Stimulated activated CD4-positive, alpha-beta T cell treated with anti-CD3 and anti-CD28 coated beads, Interleukin-1b, Interleukin-23, amount 100 ng/mL, for 1 hour (primary cell): ENCODE measurements at places on chromosomes 12 and 14.

GRCh38 chr12:116524964-116525379 is 34.2 kb upstream of the MAP1LC3B2 start:
- no peak for DNase-seq

DNA sequence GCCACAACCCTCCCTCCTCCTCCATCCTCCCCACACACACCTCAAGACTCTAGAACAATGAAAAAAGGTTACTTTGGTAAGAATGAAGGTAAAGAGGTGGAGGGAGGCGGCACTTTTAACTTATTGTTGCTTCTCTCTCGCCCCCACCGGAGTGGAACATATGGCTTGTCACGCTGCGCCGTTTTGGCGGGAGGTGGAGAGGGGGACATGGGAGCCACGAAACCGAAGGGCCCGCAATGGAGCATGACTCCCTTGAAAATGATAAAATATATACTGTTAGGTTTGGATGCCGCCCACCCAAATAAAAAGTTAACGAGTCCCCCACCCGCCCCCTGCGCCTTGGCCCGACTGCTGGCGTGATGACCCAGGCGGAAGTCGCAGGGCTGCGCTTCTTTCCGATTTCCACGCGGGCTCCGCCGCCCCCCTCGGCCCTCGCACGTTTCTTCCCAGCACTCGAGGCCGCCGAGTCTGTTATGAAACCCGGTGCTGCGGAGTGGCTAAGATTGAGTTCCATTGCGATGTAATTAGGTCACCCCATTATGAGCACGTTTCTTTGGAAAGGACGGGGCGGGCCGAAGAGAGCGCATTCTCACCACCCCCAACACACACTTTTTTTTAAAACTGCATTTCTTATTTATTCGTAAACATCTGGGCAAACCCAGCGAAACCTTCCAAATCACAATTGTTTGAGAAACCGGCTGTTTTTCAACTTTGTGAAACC is 1.4 kb upstream of the ZFP36L1 start:
- peak; percentile 59 for DNase-seq

GRCh38 chr12:15474766-15475165 is 152.5 kb downstream of the PTPRO start:
- no peak for DNase-seq

DNA sequence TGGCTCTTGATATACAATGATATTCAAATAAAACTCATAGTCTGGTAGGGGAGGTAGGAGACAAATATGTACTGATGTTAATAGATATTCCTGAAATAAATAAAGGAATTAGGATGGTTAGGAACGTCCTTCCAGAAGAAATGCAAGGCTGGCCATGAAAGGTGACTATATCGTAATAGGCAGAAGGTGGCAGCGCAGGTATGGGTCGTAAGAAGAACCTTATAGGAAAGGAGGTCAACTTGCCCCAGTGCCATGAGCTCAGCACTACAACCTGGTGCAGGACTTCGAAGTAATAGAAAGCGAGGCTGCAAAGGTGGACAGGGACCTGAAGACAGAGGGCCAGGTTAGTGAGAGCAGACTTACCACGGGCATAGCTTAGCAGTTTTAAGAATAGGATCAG is 55.3 kb upstream of the FGD4 start:
- no peak for DNase-seq

- no peak for DNase-seq
Observed at GRCh38 chr14:101830271-101830670, 68.8 kb downstream of the PPP2R5C start.

DNA sequence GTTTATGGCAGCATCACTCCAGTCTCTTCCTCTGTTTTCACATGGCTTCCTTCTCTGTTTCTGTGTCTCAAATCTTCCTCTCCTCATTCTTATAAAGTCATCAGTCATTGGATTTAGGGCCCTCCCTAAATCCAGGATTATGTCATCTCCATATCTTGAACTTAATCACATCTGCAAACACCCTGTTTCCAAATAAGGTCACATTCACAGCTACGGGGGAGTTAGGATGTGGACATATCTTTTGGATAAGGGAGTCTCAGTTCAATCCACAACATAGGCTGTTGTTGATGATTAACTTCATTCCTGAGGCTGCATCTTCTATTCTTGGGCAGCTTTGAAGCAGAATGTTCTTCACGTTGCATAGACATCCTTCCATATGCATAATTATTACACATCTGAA is 40.3 kb upstream of the NTF3 start:
- no peak for DNase-seq

GRCh38 chr12:90888316-90888715 is 66.7 kb downstream of the CCER1 start:
- no peak for DNase-seq

DNA sequence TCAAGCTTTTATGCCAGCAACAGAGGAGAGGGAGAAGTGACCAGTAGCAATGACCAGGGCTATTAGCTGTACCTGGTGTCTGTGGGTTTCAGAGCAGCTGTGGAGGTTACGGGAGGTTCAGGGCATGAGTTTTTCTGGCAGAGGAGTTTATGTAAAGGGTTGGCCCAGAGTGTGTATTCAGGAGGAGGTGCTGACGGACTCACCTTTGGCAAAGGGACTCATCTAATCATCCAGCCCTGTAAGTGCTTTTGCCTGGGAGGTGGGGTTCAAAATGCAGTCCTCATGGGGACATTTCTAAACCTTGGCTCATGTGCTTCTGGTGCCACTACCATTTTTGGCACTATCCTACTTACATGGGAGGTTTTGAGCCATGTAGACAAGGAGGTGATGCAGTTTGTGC is 95.3 kb downstream of the DAD1 start:
- no peak for DNase-seq

- DNase-seq, result no peak
Observed at GRCh38 chr14:93936245-93936644, 9.1 kb downstream of the FAM181A start.

- no peak for DNase-seq
Observed at GRCh38 chr14:84107835-84108343, 1422.1 kb upstream of the FLRT2 start.

GRCh38 chr14:95192311-95192710 is 35.0 kb upstream of the DICER1 start:
- no peak for DNase-seq

GRCh38 chr12:113293100-113293499 is 41.8 kb downstream of the SLC8B1 start:
- DNase-seq, result no peak

DNA sequence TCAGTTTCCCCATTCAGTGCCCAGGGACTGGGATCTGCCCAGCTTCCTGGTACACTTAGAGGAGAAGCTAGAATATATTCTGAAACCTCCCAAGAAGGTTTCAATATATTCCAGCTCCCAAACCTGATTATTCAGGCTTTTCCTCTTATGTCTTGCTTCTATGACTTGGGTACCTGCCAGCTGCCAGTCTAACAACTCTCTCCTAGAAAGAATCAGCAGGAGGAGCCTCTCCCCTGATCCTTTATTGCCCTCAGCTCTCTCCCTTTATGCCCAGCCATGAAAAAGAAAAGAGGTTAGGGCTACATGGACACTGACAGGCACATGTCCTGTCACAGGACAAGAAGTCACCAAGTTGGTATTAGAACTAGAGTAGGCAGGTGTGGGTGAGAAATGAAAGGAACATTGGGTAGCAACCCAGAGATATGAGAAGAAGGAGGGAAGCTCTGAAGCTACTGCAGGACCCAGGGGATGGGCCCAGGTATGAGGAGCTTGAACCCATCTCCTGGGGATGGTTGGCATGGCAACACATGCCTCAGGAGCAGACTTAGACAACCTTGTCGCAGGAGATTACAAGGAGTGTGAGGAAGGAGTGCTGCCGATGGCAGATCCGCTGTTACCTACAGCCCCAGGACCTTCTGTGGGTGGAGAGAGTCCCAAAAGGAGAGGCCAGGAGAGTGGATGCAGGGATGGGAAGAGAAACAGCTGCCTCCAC is 2.0 kb upstream of the CACNB3 start:
- DNase-seq, result no peak

- no peak for DNase-seq
Observed at GRCh38 chr14:52106840-52107239, 38.0 kb upstream of the NID2 start.

- no peak for DNase-seq
Observed at GRCh38 chr12:6318440-6318879, 8.0 kb downstream of the PLEKHG6 start.

- DNase-seq, result no peak
Observed at GRCh38 chr14:73753887-73754795, 40.0 kb upstream of the PNMA1 start.

DNA sequence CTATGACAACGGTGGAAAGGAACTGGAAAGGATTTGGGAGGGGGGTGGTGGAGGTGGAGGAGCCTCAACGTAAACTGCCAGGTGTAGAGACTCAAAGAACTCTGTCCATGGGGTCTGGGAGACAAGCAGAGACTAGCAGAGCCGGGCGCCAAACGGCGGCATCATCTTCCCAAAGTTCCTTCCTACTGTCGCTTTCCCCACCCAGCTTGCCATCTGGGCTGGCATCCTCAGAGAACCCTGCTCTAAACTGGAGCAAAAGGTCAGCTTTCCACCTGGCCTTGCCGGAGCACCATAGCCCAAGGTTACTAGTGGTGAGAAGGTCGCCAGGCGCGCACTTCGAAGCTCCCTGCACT is 4.0 kb upstream of the IRF2BPL start:
- no peak for DNase-seq

- no peak for DNase-seq
Observed at GRCh38 chr14:31880935-31881334, 196.2 kb upstream of the ARHGAP5 start.

DNA sequence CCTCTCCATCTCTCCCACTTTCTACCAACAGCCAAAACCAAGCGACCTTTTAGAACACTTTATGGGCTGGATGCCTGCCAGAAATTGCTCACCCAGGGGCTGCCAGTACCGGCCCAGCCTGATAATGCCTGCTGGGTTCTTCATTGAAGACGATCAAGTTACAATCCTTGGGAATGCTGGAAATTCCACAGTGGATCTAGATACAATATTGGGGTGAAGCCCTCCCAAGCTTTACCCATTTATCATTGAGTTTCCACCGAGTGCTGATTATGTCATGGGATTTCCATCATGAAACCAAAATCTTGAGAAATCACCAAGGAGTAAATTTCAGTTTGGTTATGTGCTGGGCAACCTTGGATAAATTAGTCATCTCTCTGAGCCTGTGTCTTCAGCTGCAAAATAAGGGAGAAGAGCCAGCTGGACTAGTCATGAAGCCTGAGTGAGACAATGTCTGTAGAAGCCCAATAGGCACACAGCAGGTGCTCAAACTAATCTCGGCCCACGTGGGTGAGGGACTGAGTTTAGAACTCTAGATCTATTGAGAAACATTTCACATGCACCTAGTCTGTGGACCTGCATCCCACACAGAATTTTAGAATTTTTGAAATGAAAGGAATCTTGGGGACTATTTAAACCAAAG is 75.5 kb upstream of the CLMN start:
- DNase-seq, result no peak

DNA sequence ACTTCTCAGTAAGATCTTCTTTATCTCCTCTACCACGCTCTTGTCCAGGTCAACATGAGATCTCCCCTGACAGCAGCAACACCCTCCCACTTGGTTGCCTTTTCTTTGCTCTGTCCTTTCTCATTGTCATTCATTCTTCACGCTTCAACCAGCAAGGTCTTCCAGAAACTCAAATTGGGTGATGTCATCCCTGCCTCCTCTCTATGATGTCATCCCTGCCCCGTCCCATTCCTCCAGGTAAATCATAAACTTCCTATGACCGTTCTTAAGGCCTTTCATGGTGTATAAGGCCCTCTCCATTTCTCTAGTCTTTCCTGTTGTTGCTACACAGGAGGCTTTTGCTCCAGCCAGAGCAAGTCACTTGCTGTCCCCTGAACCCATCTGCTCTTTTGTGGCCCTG is 17.7 kb upstream of the TUNAR start:
- DNase-seq, result no peak

DNA sequence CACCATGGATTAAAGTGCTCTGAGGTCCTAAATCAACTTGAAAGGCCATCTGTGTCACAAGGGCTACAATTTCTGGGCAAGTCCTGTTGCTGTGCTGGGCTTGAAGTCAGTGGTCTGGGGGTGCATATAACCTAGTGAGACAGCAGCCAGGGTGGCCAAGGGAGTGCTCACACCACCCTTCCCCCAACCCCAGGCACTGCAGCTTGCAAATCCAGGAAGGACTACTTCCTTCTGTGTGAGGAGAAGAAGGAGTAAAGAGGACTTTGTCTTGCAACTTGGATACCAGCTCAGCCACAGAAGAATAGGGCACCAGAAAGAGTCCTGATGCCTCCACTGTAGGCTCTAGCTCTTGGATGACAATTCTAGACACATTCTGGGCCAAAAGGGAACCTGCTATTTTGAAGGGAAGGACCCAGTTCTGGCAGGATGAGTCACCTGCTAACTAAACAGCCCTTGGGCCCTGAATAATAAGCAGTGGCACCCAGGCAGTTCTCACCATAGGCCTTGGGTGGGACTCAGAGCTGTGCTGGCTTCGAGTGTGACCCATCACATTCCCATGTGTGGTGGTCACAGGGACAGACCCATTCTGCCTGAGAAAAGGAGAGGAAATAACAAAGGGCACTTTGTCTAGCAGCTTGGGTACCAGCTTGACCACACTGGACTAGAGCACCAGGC is 32.6 kb upstream of the DHRS7 start:
- DNase-seq, result no peak

DNA sequence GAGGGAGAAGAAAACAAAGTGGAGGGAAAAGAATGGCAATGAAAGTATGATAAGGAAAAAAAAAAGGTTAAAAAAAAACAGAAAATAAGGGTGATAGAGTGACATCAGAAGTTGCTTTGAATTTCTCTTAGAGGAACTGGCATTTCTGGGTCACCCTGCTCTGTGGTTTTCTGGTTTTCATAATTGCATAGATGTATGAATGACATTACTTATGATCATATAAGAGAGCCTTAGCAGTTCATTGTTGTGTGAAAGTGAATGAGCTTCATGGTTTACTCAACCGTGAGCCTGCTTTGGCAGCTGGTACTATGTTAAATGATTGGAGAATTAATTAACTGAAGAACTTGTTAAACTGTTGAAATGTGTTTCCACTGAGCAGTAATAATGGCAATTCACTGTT is 336.4 kb upstream of the FBXO33 start:
- DNase-seq, result no peak

- no peak for DNase-seq
Observed at GRCh38 chr12:166425-167075, 47.4 kb downstream of the SLC6A12 start.

DNA sequence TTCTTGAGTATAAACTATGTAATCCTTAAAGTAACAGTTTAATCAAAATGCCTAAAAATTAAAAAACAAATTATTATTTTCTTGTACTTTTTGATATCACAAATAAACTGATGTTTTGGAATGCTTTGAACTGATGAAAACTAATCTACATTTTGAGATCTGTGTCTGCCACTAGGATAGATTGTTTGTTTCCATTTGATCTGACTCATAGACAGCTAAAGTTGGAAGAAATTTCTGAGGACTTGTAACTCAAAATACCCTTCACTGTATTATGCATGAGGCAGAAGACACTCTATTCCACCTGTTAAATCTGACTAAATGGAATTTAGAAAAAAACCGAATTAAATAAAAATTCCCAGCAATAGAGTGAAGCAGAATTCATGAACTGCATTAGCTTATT is 1400.0 kb upstream of the FLRT2 start:
- no peak for DNase-seq

GRCh38 chr12:88562151-88562550 is 18.1 kb downstream of the KITLG start:
- no peak for DNase-seq

- no peak for DNase-seq
Observed at GRCh38 chr14:37257501-37258070, 59.8 kb downstream of the MIPOL1 start.
